MG63 (cell line): ENCODE measurements at places on chromosomes 11 and 22. TPM values are rescaled to one million over a fixed set of nuclear protein-coding genes. Genes with fewer than 3 reads are reported as not detected.

The SIPA1 gene
- 28.2 and 33.6 TPM in 2 replicates for total RNA-seq

DNA sequence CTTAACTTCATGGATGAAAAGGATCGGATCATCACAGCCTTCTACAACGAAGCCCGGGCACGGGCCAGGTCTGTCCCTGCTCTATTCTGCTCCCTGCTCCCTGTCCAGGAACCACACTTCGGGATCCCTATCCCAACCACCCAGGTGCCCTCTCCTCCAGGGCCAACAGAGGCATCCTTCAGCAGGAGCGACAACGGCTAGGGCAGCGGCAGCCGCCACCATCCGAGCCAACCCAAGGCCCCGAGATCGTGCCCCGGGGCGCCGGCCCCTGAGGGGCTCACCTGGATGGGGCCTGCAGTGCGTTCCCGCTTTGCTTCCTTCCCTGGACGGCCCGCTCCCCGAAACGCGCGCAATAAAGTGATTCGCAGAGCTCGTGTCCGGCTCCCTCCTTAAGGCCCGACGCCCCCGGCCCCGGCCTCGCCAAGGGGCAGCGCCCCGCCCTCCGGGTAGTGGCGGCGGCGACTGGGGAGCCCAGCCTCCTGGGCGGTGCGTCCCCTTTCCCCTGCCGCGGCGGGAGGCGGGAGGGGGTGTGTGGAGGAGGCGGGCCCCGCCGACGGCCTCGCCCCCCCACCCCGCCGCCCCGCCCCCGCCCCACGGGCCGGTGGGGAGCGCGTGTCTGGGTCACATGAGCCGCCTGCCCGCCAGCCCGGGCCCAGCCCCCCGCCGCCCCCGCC is at the start of gene VEGFB:
VEGFB (plus strand) TSS at position 672 of the 674 bp plus-strand sequence. CDS start 250 bp downstream, outside the sequence.
- peak; percentile 74 for DNase-seq

DNA sequence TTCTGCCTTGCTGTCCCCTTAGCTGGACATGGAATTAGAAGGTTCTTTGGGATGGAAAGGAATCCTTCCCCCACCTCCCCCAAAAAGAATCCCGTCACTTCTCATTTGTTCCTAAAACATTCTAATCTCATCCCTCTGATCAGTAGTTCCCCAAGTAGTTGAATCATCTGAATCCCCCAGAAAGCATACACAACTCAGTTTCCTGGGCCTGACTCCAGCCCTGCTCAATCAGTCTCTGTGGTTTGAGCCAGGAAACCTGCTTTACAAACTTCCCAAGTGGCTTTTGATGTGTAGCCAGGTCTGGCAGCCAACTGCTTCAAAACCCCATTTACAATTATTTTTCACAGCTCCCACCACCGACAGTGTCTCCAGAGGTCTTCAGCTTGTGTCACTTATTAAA is 20.2 kb downstream of the C22orf31 start:
- peak; percentile 53 for DNase-seq

GRCh38 chr11:126512741-126513715 is 157.5 kb downstream of the ST3GAL4 start:
- no peak for DNase-seq

GRCh38 chr11:107157809-107158187 is 139.5 kb upstream of the GUCY1A2 start:
- no peak for DNase-seq

DNA sequence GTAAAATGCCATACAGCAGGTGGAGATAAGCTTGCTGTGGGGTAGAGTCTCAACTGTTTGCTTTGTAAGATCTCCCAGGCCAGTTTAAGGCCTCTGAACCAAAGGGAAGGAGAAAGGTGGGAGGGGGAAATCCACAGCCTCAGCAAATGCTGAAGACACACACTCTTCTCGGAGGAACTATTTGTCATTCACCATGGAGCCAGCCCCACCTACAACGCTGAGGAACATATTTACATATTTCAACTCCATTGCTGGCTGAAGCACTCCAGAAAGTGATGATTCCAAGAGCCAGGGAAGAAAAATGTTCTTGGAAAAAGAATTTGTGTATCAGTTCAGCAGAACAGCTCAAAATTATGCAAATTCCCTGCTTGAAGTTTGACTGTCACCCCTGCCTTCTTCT is 6.5 kb downstream of the TENM4 start:
- no peak for DNase-seq

The FAM181B gene
- not detected in 2 replicates for total RNA-seq

The MTMR3 gene
- total RNA-seq, result 9.1 and 12.9 TPM in 2 replicates

DNA sequence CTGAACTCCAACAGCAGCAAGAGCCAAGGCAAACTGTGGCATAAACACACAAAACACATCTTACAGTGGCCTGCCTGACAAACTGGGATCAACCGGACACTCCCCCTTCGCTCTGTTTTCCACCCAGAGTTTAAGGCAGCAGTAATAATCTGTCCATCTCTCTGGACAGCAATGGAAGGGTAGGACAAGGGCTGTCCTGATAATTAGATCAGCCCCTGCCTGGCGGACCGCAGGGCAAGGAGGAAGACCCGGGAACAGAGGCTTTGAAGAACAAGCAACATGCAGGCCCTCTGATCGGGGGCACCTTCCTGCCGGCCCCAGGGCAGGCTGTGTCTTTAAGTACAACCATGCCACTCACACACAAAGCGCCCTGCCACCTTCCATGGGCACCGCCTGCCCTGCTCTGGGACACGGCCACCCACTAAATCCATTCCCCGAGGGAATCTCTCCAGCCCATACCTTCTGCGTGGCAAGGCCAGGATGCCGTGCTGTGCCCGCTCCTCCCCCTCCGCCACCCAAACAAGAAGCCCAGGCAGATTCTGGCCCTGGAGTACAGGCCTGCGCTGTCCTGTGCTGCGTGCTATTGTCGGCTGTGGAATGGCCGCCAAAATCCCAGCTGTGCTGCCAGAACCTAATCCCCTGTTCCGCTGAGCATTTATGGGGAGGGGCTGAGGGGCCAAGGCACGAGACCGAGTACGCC is 38.8 kb downstream of the NUMA1 start:
- peak; percentile 94 for DNase-seq
